ENCODE measurements at places on chromosomes 4 and X. TPM values are rescaled to one million over a fixed set of nuclear protein-coding genes. Genes with fewer than 3 reads are reported as not detected.

CXCL5 gene
- 1.7 TPM for total RNA-seq

PHF8 gene
- 10.2 TPM for total RNA-seq

PLXNB3 gene
- 5.3 TPM for total RNA-seq

UGT2B17 gene
- not detected for total RNA-seq

PPEF1 gene
- not detected for total RNA-seq

PABPC1L2B gene
- total RNA-seq: not detected

DDIT4L gene
- total RNA-seq: 1.3 TPM

CORIN gene
- 0.04 TPM for total RNA-seq

TRIM75 gene
- total RNA-seq: not detected

FRAS1 gene
- total RNA-seq: 7.1 TPM

TMPRSS11F gene
- 0.10 TPM for total RNA-seq

MAGED1 gene
- total RNA-seq: 93.7 TPM

USO1 gene
- total RNA-seq: 65.4 TPM
